Caudate nucleus (tissue), 63 donors: ENCODE measurements at places on chromosomes 5 and 9.

GRCh38 chr5:71719063-71719964 lies at the start of gene CARTPT:
Gene CARTPT (plus strand): TSS chr5:71719275. CDS start chr5:71719294, 19 bp downstream.
- no peak for DNase-seq

DNA sequence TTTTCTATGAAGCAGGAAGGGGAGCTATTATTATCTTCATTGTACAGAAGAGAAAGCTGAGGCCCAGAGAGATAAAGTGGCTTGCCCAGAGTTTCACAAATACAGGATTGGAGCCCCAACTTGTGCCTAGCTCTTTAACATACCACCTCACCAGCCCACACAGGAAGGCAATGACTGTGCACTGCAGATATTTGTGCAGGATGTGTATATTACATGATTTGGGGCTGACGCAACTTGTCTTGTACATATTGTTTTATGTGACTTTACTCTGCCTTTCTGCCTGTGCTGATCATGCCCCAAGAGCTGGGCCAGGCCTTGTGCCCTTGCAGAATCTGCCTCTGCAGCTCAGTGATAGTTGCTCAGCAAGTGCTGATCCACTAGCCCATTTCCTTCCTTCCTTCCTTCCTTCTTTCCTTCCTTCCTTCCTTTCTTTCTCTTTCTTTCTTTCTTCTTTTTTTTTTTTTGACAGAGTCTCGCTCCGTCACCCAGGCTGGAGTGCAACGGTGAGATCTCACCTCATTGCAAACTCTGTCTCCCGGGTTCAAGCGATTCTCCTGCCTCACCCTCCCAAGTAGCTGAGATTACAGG lies 106.6 kb upstream of the TBCA start:
- no peak for DNase-seq

GRCh38 chr5:34676416-34676815 lies 20.3 kb downstream of the RAI14 start:
- no peak for DNase-seq

GRCh38 chr5:158026304-158027031 lies 167.5 kb upstream of the CLINT1 start:
- DNase-seq = no peak

DNA sequence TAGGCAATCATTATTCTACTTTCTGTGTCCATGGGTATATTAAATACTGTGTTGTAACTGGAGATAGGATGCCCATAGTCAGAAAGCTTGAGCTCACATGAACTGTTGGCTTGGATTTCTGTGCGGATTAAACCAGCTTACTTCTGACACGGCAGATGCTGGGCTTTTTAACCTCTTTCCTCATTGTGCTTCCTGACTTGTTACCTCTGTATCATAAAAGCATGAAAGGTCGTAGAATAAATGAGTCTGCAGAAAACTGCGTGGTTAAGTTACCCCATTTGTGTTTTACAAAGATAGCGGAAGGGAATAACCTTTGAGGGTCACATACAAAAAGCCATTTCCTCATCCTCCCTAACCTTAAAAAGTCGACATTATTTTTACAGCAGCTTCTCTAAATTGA lies 199.5 kb upstream of the DMRT1 start:
- DNase-seq = no peak

GRCh38 chr5:160353379-160353778 lies 17.0 kb downstream of the C1QTNF2 start:
- DNase-seq = no peak

- DNase-seq = no peak
Measured at GRCh38 chr5:176426876-176427275, 10.5 kb upstream of the CLTB start.

DNA sequence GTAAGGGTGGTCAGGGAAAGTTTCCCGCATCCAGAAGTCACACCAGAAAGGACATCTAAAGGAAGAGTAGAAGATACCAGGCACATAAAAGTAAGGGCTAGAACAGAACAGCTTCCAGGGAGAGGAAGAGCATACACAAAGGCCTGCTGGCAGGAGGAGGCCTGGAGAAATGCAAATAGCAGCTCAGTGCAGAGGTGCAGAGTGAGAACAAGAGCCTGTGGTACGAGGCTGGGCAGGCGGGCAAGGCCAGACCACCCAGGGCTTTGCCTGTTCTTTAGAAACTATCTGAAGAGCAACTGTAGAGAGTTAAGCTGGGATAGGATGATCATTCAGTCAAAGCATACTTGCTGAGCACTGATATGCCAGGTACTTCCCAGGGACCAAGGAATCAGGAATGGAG lies 115.3 kb downstream of the DROSHA start:
- no peak for DNase-seq

DNA sequence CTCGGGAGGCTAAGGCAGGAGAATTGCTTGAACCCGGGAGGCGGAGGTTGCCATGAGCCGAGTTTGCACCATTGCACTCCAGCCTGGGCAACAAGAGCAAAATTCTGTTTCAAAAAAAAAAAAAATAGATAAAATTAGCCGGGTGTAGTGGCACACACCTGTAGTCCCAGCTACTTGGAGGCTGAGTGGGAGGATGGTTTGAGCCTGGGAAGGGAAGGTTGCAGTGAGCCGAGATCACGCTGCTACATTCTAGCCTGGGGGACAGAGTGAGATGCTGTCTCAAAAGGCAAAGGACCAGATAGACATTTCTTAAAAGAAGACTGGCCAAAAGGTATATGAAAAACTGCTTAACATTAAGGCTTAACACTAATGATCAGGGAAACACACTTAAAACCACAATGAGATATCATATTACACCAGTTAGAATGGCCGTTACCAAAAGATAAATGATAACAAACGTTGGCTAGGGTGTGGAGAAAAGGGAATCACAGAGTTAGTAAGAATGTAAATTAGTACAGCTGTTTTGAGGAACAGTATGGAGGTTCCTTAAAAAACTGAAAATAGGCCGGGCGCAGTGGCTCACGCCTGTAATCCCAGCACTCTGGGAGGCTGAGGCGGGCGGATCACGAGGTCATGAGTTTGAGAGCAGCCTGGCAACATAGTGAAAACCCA lies 10.1 kb upstream of the MARVELD2 start:
- DNase-seq = no peak

DNA sequence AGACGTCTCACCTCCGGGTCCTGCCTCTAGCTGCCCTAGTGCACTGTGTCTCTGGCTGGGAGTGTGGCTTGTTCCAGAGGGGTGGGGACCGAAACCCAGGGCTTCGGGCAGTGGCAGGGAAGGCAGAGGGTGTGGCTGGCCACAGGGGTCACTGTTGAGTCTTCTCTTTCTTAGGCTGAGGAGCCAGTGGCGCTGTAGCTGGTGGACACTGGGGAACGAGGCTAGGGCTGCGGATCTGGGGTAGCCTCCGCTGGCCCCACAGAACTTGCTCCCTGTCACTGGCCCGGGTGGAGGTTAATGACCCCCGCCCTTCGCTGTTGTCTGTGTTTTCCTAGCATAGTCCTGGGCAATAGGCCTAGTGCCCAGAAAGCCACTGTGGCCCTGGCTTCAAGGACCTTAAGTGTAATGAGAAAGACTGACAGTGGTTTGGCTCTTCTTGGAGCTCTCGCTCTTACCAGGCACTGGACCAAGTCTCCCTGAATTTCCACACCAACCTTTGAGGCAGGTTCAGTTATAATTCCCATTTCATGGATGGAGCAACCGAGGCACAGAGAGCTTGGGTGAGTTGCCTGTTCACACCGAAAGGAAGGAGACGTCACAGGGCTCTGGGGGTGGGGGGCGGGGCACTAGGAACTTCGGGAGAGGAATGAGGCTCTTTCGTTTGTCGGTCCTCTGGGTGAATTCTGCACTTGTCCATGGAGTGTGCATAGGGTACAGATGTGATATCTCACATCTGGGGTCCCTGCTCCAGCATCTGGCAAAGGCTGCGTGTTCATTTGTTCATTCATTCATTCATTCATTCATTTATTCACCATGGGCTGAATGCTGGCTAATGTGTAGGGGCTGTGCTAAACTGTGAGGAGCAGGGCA lies 4.8 kb upstream of the IER5L start:
- DNase-seq = no peak

DNA sequence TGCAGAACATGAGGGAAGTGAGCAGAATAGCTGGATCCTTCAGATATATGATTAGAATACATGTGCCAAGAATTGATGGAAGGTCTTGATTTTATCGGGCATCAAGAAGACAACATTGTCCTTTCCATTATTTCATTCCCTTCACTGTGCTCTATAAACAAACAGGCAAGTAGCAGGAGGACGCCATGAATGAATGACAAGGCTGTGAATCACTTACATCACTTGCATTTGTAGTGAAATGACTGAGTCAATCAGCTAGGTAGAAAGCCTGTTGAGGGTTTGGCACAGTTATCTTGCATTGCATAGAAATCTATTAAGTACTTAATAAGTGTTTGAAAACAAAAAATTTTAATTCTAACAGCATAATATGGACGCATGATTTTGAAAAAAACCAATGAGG lies 548.8 kb upstream of the IZUMO3 start:
- DNase-seq = no peak

DNA sequence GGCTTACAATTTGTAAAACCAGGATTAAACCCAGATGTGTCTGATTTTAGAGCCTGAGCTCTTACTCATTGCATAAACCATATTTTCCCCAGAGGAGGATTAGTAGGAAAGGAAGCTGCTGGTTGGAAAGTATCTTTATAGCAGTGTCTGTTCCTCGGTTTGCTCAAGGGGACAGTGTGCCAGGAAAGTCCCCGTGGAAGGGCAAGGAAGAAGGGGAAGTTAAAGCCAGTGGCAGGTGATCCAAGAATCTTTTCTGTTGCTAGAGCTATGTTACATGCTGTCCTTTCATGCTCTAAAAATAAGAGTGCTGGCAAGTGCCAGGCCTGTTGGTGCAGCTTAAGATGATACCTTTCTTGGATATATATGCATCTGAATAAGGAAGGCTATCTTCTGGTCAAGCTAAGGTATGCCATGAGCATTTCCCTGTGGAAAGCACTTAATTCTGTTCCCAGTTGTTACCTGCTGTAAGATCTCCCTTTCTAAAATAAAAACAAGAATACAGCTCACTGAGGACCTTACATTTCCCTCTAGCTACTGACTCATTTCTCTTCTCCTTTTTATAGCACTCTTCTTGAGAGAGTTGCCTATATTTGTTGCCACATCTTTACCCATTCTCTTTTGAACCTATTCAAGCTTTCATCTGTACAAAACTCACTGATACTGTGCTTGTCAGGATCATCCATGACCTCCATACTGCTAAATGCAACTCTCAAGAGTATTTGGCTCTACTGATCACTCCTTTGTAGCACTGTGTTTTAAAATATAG lies 8.0 kb downstream of the PDCD1LG2 start:
- no peak for DNase-seq

DNA sequence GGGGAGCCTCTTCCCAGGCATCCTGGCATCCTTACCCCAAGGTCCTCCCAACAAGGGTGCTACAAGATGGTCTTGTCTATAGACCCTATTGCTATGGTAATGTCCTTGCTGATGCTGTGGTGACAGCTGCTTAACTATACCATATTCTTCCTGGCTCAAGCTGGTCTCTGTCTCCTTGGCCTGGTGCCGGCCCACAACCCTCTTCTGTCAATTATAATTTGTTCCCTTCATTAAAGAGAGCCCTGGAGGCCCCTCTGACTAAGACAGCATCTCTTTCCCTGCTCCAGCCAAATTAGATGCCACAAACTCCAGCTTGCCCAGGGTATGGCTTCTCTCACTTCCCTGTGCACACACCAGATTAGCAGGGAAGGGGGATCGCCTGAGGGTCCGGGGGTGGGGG lies 86.7 kb downstream of the PSD2 start:
- no peak for DNase-seq

GRCh38 chr9:19698960-19699359 lies 89.9 kb downstream of the SLC24A2 start:
- no peak for DNase-seq

DNA sequence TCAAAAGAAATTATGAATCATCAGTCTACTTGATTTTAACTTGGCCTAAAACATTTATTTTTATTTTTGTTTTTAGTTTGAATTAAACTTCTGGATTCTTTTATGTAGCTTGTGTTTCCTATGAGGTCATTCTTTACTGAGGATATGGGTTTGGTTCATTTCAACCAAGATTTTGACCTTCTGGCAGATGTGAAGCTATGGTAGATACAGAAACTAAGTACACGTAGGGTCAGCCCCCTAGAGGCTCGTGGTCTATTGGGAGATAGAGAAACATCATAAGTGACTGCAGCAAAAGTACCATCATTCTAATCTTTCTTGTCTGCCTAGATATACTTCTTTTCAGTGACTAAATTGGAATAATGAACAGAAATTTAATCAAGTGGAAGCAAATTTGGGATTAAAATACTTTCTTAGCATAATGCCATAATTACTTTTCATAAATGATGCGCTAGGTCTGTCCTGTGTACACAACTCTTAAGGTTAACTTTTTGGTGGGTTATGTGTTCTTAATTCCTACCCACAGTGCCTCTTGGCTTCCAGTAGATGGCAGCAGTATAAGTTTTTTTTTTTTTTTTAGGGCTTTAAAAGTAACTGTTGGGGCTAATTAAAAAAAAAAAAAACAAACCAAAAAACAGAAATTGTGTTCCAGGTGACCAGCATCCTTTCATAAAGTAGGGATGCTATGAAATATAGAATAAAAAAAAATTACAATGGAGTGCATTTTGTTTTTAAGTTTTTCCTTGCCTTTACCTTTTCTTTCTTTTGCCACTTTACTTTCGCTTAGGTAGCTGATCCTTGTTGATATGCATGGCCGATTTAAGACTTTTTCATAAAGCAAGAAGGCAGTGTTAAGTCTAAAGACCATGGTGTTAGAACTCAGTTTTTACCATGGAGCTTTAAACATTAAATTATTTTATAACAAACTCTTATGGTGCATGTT lies 49.9 kb downstream of the LRRTM2 start:
- no peak for DNase-seq

DNA sequence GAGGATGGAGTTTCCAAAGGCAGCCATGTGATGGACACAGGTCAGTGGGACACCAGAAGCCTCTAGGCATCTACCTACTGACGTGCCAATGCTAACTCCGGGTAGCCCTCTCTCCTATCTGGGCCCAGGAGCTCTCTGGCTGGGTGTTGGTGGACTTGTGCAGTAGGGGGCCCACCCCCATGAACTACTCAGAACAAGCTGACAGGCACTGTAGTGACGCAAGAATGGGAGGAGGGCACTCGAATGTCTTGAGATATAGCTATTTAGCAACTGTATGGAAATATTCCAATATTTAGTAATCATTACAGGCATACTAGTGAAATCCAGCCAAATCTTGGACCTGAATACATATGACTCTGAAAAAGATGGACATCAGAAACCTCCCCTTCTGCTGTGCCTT lies 5.7 kb upstream of the DOCK2 start:
- no peak for DNase-seq

- no peak for DNase-seq
Measured at GRCh38 chr5:145531038-145531734, 304.0 kb downstream of the PRELID2 start.

- DNase-seq = no peak
Measured at GRCh38 chr5:178196281-178196812, 8.0 kb upstream of the HNRNPAB start.

GRCh38 chr9:131304676-131305355 lies 15.3 kb downstream of the PLPP7 start:
- DNase-seq = no peak

- DNase-seq = no peak
Measured at GRCh38 chr5:14481349-14481748, 100.2 kb upstream of the OTULINL start.
